Testis (tissue), 5 donors: ENCODE measurements at places on chromosomes 5 and 9. TPM values are rescaled to one million over a fixed set of nuclear protein-coding genes. Genes with fewer than 3 reads are reported as not detected.

- peak; percentile 66 for DNase-seq
Measured at GRCh38 chr9:99000476-99001395, 57.0 kb downstream of the COL15A1 start.

- DNase-seq = no peak
Measured at GRCh38 chr5:167853421-167853820, 438.0 kb upstream of the WWC1 start.

The TMEM252 gene
- not detected for total RNA-seq

- DNase-seq = peak; percentile 59
Measured at GRCh38 chr9:137255448-137256114, 454 bp downstream of the NELFB start.

The ADGRD2 gene
- 0.31 TPM for total RNA-seq

DNA sequence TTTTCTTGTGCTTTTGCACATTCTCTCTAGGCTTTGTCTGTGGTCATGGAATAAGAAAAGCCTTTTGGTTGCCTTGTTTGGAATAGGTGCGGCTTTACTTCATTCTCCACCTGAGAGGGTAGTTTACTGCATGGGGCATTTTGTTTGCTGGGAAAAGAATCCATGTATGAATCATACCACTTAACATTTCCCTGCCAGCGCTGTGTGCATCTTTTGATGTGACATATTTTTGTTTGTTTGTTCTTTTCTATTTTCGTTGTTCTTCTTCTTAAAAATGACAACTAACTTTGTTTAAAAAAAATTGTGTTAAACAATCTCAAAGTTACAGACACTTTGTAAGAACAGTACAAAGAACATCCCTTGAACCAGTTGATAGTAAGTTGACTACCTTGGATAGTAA is 113.2 kb downstream of the GCNT1 start:
- DNase-seq = no peak

GRCh38 chr9:97064176-97064575 is 25.2 kb upstream of the CTSV start:
- DNase-seq = no peak

DNA sequence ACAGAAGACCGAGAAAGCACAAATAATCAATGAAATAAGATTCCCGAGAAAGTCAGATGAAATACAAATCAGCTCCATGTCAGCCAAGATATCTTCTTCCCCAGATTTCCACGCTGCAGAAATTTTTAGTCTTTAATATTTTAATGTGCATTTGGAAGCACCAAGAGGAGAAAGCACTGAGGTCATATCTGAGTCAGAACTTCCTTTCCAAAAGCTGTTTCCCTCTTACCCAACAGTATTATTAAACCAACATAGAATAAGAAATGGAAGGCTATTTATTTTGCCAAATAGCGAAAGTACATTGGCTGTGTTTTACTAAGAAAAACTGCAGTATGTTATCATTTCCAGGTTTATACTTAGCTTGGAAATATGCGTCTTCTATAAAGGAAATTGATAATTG is 772.1 kb upstream of the CDH9 start:
- no peak for DNase-seq

DNA sequence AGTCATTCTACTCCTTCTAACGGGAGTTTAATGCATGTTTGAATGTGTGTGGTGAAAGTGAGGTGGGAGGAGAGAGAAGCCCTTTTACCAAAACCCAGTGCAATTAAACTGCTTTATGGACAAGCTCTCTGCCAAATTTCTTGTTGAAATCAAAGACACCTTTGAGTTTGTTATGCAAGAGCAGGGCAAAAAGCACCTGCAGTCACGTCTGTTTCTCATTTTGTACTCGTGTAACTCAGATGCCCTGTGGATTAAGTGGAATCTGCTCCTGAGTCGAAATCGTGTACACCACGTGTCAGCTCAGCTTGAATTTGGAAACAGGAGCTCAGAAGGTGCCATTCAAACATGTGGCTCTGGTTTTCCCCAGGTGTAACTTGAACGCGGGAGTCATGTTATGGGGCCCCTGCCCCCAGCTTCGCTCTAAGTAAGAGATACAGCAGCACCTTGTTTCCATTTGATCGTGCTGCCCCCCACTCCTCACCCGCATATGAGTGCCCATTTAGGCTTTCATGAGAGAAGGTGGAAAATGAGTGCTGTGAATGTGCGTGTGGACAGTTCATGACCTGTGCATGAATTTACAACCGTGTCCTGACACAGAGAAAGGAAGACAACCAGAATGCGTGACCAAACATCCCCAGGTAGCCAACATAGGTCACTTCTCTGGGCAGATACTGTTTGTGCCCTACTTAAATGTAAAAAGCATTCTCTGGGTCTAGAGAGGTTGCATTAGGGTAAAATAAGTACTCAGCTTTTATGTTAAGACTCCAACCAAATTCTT is 347.0 kb upstream of the SLC30A5 start:
- no peak for DNase-seq

GRCh38 chr5:148474025-148474511 is 90.3 kb downstream of the FBXO38 start:
- peak; percentile 42 for DNase-seq

The SARDH gene
- total RNA-seq = 5.1 TPM

The DNAJC25 gene
- 15.7 TPM for total RNA-seq

DNA sequence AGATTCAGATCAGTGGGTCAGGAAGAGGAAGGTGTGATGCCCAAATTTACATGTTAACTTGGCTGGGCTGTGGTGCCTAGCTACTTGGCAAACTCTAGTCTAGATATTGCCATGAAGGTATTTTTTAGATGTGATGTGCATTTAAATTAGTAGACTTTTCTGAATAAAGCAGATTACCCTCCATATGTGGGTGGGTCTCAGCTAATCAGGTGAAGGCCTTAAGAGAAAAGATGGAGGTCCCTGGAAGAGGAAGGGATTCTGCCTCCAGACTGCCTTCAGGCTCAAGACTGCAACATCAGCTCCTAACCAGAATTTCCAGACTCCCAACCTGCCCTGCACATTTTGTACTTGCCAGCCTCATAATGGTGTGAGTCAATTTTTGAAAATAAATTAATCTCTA is 115.8 kb downstream of the CEMIP2 start:
- DNase-seq = no peak

The PCDHA5 gene
- 1.0 TPM for total RNA-seq

The PCA3 gene
- total RNA-seq = 0.37 TPM

The FAM221B gene
- 4.2 TPM for total RNA-seq

DNA sequence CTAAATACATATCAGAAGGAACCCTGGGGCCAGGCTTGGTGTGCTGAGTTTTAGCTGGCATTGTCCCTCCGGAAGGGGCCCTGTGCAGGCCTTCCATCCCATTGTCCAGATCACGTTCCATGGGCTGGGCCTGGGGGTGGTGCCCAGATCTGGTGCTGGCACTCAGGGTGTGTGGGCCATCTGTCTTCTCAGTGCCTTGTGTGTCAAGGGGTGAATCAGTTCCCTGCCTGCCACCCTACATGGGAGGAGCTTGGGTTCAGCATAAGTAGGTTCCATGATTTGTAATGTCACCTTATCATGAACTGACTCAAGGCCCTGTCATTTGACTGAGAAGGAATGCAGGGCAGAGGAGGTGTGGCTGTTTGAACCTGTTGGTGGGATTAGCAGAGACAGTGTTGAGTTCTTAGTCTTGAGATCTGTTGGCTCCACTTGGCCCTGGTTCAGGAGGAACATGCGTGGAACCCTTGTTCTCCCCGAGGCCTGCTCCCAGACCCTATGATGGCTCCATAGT is 176.8 kb downstream of the MACROH2A1 start:
- DNase-seq = no peak

GRCh38 chr5:145902421-145902820 is 29.6 kb upstream of the GRXCR2 start:
- DNase-seq = no peak

- DNase-seq = no peak
Measured at GRCh38 chr5:2755076-2755680, 3.7 kb upstream of the IRX2 start.

DNA sequence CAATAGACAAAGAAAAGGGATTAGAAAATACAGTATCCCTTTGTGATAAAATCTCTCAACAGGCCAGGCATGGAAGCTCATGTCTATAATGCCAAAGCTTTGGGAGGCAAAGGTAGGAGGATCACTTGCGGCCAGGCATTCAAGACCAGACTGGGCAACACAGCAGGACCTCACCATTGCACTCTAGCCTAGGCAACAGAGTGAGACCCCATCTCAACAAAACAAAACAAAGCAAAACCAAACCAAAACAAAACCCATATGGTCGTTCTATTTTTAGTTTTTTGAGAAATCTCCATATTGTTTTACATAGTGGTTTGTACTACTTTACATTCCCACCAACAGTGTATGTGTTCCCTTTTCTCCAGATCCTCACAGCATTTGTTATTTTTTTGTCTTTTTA is 193.0 kb downstream of the KIAA0825 start:
- DNase-seq = no peak

GRCh38 chr9:98457726-98458370 is 202.4 kb upstream of the TBC1D2 start:
- DNase-seq = no peak

DNA sequence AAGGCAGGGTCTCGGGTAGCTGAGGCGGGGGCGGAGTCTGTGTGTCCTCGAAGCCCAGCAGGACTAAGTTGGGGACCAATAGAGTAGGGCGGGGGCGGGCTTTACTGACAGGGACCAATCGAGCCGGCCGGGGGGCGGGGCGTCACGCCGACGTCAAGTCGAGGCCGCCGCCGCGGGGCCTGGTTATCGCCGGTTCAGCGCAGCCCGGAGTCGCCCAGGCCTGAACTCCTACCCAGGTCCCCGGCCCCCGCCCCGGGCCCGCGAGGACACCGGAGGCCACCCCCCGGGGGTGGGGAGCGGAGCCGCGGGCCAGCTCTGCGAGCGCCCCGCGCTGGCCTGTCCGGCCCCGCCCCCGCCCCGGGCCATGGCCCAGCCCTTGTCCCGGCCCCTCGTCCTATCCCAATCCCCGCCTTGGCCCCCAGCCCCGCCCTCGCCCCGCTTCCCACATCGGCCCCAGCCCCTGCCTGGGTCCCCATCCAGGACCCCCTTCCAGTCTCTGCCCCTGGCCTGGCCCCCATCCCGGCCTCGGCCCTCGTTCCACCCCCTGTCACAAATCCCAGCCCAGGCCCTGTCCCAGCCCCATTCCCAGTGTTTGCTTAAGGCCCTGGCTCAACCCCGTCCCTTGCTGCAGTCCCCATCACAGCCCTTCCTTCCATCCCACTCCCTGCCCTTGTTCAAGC is at the start of gene TMEM8B:
Gene TMEM8B, plus strand, starts transcription at position 145 of the 680 bp plus-strand sequence. Its CDS starts 220 bp downstream, at position 365.
- peak; percentile 100 for DNase-seq

The SPATA9 gene
- total RNA-seq = 21.2 TPM

GRCh38 chr5:7848296-7848695 is 2.6 kb downstream of the CFAP90 start:
- no peak for DNase-seq

DNA sequence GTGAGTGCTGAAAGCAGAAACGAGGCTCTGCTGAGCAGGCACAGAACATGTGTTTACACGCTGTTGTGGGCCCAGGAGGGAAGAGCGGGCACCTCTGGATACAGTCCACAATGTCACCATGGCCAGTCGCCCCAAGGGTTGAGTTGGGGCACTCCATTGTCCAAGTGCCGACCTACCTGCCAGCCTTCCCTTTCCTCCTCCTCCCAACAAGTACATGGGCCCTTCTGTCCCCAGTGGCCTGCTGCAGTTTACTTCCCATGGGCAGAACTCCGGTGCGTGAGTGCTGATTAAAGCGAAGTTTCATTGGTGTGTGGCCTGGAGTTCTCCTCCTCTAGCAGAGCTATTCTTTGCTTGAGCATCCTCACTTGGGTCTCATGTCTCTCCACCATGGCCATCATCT is 50.4 kb downstream of the DCP2 start:
- DNase-seq = no peak

DNA sequence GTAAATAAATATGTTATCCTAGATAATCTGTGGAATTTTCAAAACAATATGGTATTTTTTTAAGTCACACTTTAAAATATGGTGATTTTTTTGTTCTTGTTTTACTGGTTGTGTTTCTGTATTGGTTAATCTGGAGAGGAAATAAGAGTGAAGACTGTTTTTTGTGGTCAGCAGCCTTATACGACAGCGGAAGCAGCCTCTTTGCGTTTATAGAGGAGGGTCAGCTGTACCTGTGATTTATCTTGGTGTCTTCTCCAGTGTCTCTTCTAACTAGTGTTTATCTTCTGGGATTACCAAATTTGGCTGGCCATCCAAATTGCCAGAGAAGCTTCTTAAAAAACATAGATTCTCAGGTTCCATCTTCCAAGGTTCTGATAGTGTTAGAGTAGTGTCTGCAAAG is 58.7 kb downstream of the ICE1 start:
- DNase-seq = no peak

The PCDHA9 gene
- total RNA-seq = 2.3 TPM

GRCh38 chr9:3650994-3651622 is 125.3 kb upstream of the RFX3 start:
- no peak for DNase-seq

The PPP3R2 gene
- 18.0 TPM for total RNA-seq

GRCh38 chr9:127258606-127259471 is 5.7 kb upstream of the GARNL3 start:
- DNase-seq = no peak

- peak; percentile 80 for DNase-seq
Measured at GRCh38 chr9:137240318-137240840, 708 bp upstream of the TUBB4B start.

The FST gene
- total RNA-seq = 8.0 TPM

GRCh38 chr5:142281966-142282365 is 42.9 kb downstream of the SPRY4 start:
- DNase-seq = no peak

DNA sequence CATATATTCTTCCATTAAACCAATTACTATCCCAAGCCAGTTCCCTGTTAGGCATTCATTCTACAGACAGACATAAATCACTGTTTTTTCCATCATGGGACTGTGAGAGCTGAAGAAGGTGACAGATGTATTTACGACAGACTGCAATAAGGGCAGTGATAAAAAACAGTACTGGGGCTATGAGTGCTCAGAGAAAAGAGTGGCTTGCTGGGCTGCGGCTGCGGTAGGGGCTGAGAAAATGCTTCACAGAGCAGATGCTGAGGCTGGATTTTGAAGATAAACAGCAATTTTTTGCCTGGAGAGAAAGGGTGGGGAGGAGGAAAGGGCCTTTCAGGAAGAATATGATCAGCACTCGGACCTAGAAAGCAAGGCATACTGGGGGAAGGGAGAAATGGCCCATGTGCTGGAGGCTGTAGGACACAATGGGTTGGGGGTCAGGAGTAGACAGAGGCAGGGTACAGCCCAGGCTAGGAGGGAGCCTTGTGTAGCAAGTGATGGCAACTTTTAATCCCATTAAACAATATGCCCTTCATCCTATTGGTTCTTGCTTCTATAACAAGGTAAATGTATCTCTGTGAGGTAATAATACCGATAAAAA is 279.3 kb downstream of the ASTN2 start:
- DNase-seq = no peak

GRCh38 chr9:98117984-98118639 is 910 bp downstream of the TRIM14 start:
- DNase-seq = peak; percentile 61

- no peak for DNase-seq
Measured at GRCh38 chr9:124377551-124378406, 37.5 kb downstream of the PSMB7 start.

GRCh38 chr5:154571325-154572035 is 93.5 kb upstream of the HAND1 start:
- DNase-seq = no peak

- DNase-seq = peak; percentile 66
Measured at GRCh38 chr5:53942724-53943123, 367.6 kb downstream of the ARL15 start.

The AK8 gene
- total RNA-seq = 15.1 TPM

The FGF18 gene
- 0.68 TPM for total RNA-seq
